ENCODE measurements at places on chromosomes 2 and 18.

DNA sequence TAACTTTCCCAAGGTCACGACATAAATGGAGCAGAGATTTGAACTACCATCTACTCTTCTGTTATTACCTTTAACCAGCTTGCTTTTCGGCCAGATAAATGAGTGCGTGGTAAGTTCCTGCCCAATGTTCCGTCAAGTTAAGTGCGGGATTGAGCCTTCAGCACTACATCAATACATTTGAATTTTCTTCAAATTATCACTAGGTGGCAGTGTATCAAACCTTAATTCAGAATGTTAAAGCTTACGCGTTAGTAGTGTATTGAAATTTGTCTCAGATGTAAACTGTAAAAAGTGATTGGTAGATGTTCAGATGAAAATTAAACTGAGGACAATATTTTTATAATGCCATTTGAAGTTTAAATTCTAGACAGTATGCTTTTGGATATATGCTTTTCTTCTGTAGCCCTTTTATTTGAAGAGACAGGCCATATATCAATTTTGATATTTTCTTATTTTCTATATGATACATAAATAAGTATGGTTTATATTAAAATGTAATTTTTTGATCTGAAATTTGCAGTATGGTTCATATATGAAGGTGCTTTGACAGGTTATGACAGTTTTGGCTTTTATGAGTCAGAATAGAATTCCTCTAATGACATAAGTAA lies 681.3 kb downstream of the ADCYAP1 start:
- peak; percentile 24 for DNase-seq

DNA sequence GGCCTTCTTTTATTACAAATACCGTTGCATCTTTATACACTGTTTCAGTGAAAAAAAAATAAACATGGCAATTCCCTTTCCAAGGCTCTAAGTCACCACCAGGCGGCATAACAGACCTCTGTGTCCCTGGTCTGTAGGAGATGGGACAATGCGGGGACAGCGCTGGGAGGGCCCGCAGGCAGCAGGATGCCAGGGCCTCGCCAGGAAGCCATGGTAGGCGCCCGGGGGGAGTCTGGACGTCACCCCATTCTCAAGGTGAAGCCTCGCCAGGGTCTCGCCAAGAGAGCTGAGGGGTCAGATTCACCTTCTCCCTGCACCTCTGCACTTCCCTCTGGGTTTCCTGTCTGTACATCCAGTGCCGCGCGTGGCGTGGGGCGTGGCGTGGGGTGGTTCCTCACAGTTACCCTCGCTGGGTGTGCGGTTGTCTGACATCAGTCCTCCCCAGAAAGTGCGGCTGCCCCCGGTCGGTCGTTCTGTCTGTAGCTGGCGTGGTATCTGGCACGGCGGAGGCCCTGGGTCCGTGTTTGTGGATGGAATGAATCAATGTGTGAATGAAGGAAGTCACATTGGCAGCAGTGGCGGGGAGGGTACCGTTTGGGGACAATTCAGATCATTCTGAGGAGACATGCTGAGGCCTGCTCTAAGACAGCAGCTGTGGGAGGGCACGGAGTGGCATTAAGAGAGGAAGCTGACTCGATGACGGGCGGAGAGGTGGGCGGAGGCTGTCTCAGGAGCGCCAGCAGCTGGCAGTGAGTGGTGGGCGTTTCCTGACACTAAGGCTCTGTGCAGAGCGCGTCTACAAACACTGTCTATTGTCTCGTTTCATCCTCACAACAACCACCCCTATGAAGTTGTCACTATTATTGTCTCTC lies 46.0 kb downstream of the LRRFIP1 start:
- DNase-seq, result peak; percentile 59

GRCh38 chr2:32135409-32135808 lies 30.3 kb upstream of the SLC30A6 start:
- DNase-seq, result peak; percentile 77

DNA sequence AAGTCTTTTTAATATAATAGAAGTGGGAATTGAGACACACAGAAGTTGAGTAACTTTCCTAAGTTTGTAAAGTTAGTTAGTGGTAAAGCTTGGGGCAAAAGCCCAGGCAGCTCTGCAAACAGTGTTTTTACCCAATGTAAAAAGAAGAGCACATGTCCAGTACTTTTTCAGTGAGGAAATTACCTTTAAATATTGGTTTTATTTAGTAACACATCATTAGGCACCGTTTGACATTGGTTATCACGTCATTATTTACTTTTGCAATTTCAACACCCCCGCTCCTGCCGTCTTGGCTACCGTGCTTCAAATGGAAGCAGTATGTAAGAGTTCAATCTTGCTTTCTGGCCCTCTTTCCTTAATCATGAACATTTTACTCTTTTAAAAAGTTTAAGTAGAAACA lies 807.9 kb downstream of the EPHA4 start:
- DNase-seq, result no peak

GRCh38 chr2:24832931-24833701 lies 39.9 kb downstream of the CENPO start:
- DNase-seq, result no peak
